ENCODE measurements at places on chromosomes 5 and 9.
A peak's percentile ranks its signal among the peaks of the same experiment; 100 is the strongest.

- no peak for DNase-seq
Measured at GRCh38 chr5:44546286-44546685, 157.1 kb upstream of the FGF10 start.

- no peak for DNase-seq
Measured at GRCh38 chr9:18330401-18331309, 143.3 kb upstream of the ADAMTSL1 start.

DNA sequence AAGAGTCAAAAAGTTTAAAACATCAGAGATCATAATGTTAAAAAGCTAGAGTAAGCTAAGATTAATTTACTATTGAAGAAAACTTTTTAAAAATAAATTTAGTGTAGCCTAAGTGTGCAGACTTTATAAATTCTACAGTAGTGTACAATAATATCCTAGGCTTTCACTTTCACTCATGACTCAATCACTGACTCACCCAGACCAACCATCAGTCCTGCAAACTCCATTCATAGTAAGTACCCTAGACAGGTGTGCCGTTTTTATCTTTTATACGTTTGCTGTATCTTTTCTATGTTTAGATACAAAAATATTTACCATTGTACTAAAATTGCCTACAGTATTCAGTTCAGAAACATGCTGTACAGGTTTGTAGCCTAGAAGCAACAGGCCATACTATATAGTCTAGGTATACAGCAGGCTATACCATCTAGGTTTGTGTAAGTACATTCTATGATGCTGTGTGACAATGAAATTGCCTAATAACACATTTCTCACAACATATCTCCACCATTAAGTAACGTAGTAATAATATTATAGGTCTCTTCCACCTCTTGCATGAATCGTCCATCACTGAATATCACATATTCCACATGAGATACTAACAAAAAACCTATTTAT is 59.2 kb downstream of the MEGF9 start:
- peak; percentile 56 for DNase-seq

DNA sequence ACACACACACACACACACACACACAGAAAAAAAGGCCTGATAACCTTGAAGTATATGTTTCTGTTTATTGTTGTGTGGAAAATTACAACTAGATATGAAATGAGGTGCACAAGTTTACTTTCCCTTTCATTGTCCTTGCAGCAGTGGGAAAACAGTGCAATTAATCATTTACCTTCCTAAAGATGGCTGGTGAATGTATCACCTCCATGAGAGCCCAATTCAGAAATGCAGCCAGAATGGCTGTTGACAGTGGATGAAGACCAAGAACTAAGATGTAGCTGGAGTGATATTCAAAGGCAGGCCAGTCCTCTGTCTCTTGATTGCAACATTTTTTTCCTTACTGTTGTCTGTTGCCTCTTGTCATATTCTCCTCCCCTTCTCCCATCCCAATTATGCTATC is 49.6 kb upstream of the EIF4EBP3 start:
- DNase-seq, result peak; percentile 58

DNA sequence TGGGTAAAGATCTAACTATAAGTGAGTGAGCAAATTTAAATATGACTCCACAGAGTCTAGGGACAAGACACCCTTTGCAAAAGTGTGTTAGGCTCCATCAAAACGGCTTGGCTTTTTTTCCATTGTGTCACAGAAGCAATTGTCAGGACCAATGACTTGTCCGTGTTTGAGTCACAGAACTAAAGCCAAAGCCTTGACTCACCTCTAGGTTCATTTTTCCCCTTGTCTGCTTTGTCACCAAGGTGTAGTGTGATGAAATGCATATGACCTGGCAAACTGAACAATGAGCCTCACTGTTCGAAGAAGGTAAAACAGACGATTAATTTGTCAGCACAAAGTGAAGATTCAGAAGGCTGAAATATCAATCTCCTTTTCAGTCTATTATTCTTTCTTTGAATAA is 331.0 kb downstream of the GLIS3 start:
- DNase-seq, result no peak

- no peak for DNase-seq
Measured at GRCh38 chr9:120306088-120306487, 273.9 kb downstream of the CDK5RAP2 start.
